Tibial artery (tissue), 4 donors: ENCODE measurements at places on chromosomes 7 and 10.
A peak's percentile ranks its signal among the peaks of the same experiment; 100 is the strongest.

- no peaks in the 10 kb centered on the region for H3K27me3 ChIP-seq
- DNase-seq, result peak; percentile 78
- H3K27ac ChIP-seq, result peak within 1 kb of the TSS; percentile 88
- peaks cover 6% of the 10 kb centered on the region for H3K4me1 ChIP-seq
These were observed at the start of gene CDK6 for GRCh38 chr7:92836489-92836999. TSS of gene CDK6 (minus strand) at chr7:92836573. CDS start at chr7:92833323, 3,250 bp downstream.

- no peaks in the 10 kb centered on the region for H3K36me3 ChIP-seq
- peaks cover 16% of the 10 kb centered on the region for H3K4me1 ChIP-seq
- H3K27ac ChIP-seq, result no peak overlapping the region
These were observed 270.5 kb downstream of the SKAP2 start for GRCh38 chr7:26593896-26594295.

GRCh38 chr7:134669845-134670373 lies 23.3 kb downstream of the BPGM start:
- no peak overlapping the region for H3K27ac ChIP-seq
- H3K4me3 ChIP-seq, result no peak overlapping the region

- H3K27me3 ChIP-seq, result no peaks in the 10 kb centered on the region
- peaks cover 10% of the 10 kb centered on the region for H3K4me1 ChIP-seq
- DNase-seq, result no peak
- H3K27ac ChIP-seq, result peak overlapping the region; percentile 55
- H3K4me3 ChIP-seq, result no peak overlapping the region
These were observed 148.5 kb upstream of the AKR1E2 start for GRCh38 chr10:4677296-4678021.

DNA sequence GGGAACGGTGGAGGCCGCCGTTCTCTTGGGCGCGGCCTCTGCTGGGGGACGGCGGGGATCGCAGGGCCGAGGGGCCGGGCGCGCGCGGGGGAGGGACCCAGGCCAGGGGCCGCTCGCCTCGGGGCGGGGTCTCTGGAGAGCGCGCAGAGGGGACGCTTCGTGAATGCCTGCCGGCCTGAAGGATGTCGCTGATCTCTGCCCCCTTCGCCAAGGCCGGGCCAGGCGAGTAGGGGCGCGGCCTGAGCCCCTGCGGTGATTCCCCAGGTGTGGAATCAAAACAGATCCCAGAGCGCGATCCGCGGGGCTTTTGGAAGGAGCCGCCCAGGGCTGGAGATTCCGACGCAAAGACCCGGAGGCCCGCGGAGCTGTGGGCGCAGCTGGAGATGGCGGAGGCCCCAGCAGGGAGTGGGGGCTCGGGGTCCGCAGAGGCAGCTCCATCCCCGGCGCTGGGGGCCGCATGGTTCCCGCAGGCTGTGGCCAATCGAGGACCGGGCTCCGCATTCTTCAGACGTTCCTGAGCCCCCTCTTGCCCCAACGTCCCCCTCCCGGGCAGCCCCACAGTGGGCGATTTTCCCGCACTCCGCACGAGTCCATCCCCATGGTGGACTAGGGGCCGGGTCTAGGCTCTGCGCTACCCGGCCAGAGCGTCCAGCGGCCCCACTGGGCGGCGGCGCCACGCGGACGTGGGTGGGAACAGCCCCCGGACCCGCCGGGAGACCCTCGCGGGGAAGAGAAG lies 166.0 kb downstream of the ACTR3B start:
- H3K27ac ChIP-seq, result no peak overlapping the region
- no peaks in the 10 kb centered on the region for H3K36me3 ChIP-seq
- DNase-seq, result no peak
- peaks cover 13% of the 10 kb centered on the region for H3K4me1 ChIP-seq
- no peak overlapping the region for H3K4me3 ChIP-seq
- no peaks in the 10 kb centered on the region for H3K27me3 ChIP-seq

- H3K27ac ChIP-seq, result peak overlapping the region; percentile 4
- peaks cover 71% of the 10 kb centered on the region for H3K36me3 ChIP-seq
- H3K4me3 ChIP-seq, result no peak overlapping the region
- H3K27me3 ChIP-seq, result no peaks in the 10 kb centered on the region
- no peak for DNase-seq
- peaks cover 13% of the 10 kb centered on the region for H3K4me1 ChIP-seq
These were observed 26.8 kb downstream of the TACR2 start for GRCh38 chr10:69389827-69390490.

GRCh38 chr10:8981277-8981676 lies 926.8 kb downstream of the GATA3 start:
- DNase-seq, result no peak
- no peak overlapping the region for H3K27ac ChIP-seq
- no peak overlapping the region for H3K4me3 ChIP-seq
- H3K27me3 ChIP-seq, result no peaks in the 10 kb centered on the region

DNA sequence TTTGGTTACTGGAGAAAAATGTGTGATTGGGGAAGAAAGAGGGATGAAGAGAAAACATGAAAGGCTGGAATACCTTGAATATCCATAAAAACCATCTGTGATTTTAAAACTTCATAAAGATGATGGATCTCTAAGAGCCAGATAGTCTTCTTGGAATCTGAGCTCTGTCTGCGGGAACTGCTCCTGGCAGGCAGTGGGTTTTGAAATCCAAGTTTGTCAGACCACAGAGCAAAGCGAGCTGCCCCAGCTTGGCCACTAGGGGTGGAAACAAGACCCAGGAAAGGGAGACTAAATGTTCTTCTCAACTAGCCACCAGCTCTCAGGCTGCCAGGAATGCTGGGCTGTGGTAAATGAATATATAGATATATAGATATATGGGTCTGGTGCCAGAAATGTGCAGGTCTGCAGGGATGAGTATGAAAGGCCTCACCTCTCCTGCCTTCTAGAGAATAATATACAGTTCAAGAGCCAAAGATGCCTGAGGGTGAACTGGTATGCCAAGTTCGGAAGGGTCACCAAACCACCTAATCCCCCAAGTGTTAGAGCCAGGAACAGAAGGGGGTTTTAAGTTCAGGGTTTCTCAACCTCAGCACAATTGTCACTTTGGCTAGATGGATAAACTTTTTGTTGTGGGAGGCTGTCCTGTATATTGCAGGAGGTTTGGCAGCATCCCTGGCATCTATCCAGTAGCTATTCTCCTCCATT lies 208.8 kb downstream of the KCNMA1 start:
- H3K4me1 ChIP-seq, result peaks cover 83% of the 10 kb centered on the region
- DNase-seq, result peak; percentile 70
- no peaks in the 10 kb centered on the region for H3K36me3 ChIP-seq
- H3K4me3 ChIP-seq, result no peak overlapping the region
- H3K27ac ChIP-seq, result peak overlapping the region; percentile 28

DNA sequence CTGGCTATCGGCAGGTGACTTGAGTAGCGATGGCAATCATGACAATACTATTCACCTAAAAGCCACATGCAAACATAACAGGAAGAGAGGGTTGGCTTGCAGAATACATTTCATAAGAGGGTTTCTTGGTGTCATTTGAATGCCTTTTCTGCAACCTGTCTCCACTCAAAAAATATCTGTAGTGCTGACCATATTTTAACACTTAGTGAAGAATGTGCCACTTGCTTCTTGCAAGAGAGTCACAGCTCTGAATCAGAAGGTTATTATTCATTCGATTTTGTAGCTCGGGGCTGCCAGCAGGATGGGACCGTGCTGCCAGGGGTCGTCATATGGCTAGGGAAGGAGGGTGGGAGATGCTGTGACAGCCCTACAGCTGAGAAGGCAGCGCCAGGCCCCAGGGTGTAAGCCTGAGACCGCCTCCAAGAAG lies 152.0 kb upstream of the PITRM1 start:
- H3K4me1 ChIP-seq, result peaks cover 21% of the 10 kb centered on the region
- no peak for DNase-seq

DNA sequence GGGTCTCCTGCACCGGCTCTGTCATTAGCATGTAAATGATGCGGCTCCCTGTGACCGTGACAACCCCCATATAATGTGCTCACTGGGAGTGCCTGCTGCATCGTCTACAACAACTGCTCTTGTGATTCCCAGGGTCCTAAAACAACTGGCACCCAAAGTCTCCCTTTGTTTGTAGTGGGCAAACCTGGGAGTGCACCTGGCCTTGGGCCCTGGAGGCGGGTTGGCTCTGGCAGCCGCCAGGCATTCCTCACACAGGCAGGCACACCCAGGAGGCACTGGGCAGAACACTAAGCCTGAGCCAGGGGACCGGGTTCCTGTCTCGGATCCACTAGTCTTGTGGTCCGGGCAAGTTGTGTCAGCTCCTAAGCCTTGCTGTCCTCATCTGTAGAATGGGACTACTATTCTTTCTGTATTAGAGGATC lies 115.5 kb upstream of the GPR26 start:
- no peak for DNase-seq
- H3K36me3 ChIP-seq, result no peaks in the 10 kb centered on the region
- H3K4me1 ChIP-seq, result no peaks in the 10 kb centered on the region
- H3K27ac ChIP-seq, result no peak overlapping the region

GRCh38 chr7:93817004-93817403 lies 73.5 kb downstream of the TFPI2 start:
- no peak for DNase-seq
- H3K27me3 ChIP-seq, result no peaks in the 10 kb centered on the region
- H3K27ac ChIP-seq, result peak overlapping the region; percentile 55
- H3K36me3 ChIP-seq, result no peaks in the 10 kb centered on the region
- H3K4me3 ChIP-seq, result no peak overlapping the region
- H3K4me1 ChIP-seq, result peaks cover 8% of the 10 kb centered on the region

GRCh38 chr7:110625294-110625693 lies 465.6 kb upstream of the LRRN3 start:
- no peak overlapping the region for H3K4me3 ChIP-seq
- H3K27me3 ChIP-seq, result no peaks in the 10 kb centered on the region
- H3K27ac ChIP-seq, result no peak overlapping the region
- no peaks in the 10 kb centered on the region for H3K36me3 ChIP-seq

- H3K36me3 ChIP-seq, result no peaks in the 10 kb centered on the region
- H3K27ac ChIP-seq, result no peak overlapping the region
- no peak overlapping the region for H3K4me3 ChIP-seq
- no peak for DNase-seq
These were observed 101.0 kb upstream of the JCAD start for GRCh38 chr10:30160271-30160982.

DNA sequence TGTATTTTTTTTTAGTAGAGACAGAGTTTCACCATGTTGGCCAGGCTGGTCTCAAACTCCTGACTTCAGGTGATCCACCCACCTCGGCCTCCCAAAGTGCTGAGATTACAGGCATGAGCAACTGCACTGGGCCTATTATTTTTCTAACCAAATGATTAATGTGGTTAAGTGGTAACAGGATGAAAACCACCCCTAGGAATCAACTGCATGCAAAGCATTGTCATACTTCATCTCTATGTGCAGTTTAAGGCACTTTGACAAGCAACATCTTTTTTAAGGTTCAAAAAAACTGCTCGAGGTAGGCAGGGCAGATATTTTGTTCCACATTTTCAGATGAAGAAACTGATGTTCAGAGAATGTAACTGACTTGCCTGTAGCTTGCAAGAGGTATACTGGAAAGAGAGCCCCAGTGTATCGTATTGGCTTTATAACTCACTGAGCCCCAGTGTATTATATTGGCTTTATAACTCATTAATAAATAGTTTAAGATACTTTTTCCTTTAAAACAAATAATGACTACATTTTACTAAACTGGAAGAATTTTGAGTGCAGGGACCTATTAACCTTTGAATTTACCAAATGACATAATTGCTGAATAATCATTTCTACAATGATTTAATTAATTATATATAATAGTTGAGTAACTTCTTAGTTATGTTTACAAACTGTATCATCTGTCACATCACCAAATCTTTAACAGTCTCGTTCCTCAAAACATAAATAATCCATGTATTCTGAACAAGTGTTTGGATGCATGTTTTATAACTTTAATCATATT lies 38.1 kb downstream of the RTKN2 start:
- H3K4me1 ChIP-seq, result peaks cover 15% of the 10 kb centered on the region
- no peaks in the 10 kb centered on the region for H3K27me3 ChIP-seq
- no peak overlapping the region for H3K4me3 ChIP-seq
- peak overlapping the region; percentile 56 for H3K27ac ChIP-seq
- no peaks in the 10 kb centered on the region for H3K36me3 ChIP-seq
- no peak for DNase-seq

- H3K27me3 ChIP-seq, result no peaks in the 10 kb centered on the region
- no peaks in the 10 kb centered on the region for H3K36me3 ChIP-seq
- no peaks in the 10 kb centered on the region for H3K4me1 ChIP-seq
- H3K27ac ChIP-seq, result no peak overlapping the region
These were observed 146.3 kb downstream of the CUX1 start for GRCh38 chr7:101963693-101964092.

DNA sequence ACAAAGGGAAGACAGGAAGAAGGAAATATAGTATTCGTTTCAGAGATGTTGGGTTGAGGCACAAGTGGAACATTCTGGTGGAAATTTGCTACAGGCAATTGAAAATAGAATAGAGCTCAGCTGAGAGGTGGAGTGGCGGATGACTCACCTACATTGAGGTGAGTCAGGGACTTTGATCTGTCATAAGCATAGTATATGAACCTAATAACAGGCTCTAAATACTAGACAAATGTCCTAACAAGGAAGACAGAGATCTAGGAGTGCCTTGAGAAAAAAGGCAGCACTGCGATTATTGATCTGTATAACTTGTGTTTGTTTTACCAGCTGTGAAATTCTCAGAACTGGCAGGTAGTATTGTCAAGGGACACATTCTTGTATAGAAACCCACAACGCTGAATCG lies 907 bp upstream of the IFRD1 start:
- no peaks in the 10 kb centered on the region for H3K36me3 ChIP-seq
- no peaks in the 10 kb centered on the region for H3K27me3 ChIP-seq
- H3K4me3 ChIP-seq, result peak overlapping the region; percentile 98
- peak overlapping the region; percentile 99 for H3K27ac ChIP-seq

DNA sequence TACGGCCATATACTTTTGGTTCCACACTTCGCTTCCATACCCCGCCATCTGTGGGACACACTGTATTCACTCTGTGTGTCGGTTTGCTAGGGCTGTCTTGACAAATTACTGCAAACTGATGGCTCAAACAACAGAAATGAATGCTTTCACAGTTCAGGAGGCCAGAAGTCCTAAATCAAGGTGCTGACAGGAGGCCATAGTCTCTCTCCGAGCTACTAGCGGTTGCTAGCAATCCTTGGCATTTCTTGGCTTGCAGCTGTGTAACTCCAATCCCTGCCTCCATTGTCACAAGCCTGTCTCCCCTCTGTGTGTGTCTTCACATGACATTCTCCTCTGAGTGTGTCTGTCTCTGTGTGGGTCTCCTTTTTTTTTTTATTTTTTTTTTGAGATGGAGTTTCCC lies 28.9 kb upstream of the BMPR1A start:
- peaks cover 13% of the 10 kb centered on the region for H3K4me1 ChIP-seq
- peak overlapping the region; percentile 12 for H3K27ac ChIP-seq
- H3K4me3 ChIP-seq, result no peak overlapping the region

- H3K4me1 ChIP-seq, result peaks cover 18% of the 10 kb centered on the region
- H3K4me3 ChIP-seq, result no peak overlapping the region
- peaks cover 23% of the 10 kb centered on the region for H3K27me3 ChIP-seq
- H3K36me3 ChIP-seq, result no peaks in the 10 kb centered on the region
These were observed 962 bp upstream of the SLC26A4 start for GRCh38 chr7:107659666-107660065.

- H3K36me3 ChIP-seq, result no peaks in the 10 kb centered on the region
- no peaks in the 10 kb centered on the region for H3K4me1 ChIP-seq
- no peak overlapping the region for H3K4me3 ChIP-seq
- no peak overlapping the region for H3K27ac ChIP-seq
These were observed 337.2 kb upstream of the LRGUK start for GRCh38 chr7:133789974-133790373.
